IPS DF 19.7 (cell line): ENCODE measurements at places on chromosomes 4 and X.

- no peak for DNase-seq
Observed at GRCh38 chrX:9195199-9195880, 161.4 kb upstream of the FAM9B start.

GRCh38 chr4:94453391-94453963 lies 1.7 kb downstream of the PDLIM5 start:
- DNase-seq = no peak

DNA sequence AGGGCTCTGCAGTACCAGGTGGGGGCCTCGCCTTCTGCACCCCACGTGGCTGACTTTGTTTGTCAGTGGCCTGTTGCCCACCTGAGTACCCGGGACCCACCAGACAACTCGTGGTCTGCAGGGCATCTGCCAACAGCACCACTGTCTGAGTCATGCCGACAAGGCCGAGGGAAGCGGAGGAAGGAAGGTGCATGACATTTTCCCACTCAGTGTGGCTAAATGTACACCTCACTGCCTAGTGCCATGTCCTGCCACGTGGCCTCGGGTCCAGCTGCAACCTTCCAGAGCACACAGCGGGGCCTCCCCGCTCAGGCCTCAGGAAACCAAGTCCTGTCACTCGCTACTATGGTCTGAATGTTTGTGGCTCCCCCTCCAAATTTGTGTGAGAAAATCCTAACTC lies 22.1 kb downstream of the ABLIM2 start:
- DNase-seq = no peak

DNA sequence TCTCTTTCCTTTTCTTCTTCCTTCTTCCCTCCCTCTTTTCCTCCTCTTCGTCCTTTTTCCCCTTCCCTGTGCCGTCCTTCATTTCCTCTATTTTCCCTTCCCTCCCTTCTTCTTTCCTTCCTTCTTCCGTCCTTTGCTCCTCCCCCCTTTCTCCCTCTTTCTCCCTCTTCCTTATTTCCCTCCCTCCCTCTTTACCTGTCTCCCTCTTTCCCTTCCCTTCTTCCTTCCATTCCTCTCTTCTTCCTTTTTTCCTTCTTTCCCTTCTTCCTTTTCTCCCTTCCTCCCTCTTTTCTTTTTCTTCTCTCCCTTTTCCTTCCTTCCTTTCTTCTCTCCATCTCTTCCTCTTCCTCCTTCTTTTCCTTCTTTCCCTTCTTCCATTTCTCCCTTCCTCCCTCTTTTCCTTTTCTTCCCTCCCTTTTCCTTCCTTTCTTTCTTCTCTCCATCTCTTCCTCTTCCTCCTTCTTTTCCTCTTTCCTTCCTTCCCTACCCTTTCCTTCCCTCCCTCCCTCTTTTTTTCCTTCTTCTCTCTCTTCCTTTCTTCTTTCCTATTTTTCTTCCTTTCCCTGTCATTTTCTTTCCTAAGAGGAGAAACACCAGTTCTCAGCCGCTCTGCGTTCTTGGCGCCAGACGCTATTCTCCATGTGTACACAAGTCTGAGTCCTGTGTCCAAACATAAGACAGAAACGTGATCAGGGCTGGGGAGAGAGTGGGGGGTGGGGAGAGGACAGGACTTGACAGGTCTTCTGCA lies 597.1 kb downstream of the MID1IP1 start:
- DNase-seq = no peak

DNA sequence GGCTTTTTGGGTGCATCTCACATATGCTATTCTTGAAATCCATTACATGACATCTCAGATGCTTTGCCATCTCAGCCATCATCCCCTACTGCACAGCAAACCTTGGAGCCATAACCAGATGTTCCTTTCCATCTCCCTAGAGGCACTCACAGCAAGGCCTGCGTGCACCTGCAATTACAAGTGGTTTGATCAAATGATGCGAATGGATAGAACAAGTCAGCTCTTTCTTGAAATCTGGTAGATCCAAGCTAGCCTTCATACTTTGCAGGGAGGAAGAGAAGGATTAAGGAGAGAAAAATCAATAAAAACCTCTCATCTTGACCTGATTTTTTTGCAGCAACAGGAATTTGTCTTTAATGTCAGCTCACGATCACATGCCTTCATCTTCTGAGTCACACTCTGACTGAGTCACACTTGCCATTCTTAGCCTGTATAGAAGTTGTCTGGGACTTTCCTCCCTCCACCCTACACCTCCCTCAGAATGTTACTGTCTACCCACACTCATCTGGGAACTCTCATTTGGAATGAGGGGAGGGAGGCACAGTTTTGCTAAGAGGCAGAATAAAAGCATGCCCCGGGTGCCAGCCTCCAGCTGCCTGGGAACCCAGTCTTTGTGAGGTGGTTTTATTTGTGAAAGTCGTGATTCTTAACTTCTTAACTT lies 11.9 kb upstream of the TRIML1 start:
- no peak for DNase-seq

DNA sequence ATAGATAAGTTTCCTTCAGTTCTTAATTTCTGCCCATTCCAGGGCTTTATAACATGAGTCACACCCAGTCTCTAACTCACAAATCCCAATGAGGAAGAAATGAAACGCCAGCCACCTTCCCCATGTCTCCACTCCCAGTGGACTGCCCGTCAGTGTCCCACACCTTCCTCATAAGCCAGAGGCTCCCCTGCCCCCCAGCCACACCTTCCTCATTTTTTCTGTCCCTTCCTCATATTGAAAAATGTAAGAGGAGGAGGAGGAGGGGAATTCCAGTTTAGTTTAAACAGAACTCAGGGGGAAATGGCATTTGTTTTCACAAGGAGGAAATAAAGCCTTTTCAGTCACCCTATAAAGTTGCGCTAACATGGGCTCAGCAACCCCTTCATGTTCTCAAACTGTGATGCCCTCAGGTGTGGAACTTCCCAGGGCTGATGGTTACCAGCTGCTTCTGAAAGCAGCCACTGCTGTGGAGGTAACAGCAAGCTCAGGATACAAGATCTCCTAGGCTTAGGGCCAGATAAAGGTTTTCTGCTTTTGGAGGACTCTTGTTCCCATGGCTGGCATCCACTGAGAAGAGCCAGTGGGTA lies 97.8 kb downstream of the PARM1 start:
- DNase-seq = no peak

DNA sequence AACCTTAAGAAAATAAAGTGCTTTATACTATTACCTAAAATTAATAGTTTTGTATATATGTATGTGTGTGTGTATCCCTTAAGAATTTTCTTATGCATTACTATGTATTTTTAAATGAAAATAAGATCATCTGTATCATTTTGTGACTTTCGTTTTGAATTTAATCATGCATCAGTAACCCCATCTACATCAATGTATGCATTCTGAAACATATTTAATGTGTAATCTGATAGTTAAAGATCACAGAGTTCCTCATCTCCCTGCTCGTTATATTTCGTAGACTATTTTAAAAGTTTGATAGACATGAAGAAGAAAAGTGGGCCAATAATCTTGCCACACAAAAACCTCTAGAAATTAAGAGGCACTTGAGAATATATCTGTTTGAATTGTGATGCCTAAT lies 7.4 kb downstream of the BMPR1B start:
- DNase-seq = no peak

DNA sequence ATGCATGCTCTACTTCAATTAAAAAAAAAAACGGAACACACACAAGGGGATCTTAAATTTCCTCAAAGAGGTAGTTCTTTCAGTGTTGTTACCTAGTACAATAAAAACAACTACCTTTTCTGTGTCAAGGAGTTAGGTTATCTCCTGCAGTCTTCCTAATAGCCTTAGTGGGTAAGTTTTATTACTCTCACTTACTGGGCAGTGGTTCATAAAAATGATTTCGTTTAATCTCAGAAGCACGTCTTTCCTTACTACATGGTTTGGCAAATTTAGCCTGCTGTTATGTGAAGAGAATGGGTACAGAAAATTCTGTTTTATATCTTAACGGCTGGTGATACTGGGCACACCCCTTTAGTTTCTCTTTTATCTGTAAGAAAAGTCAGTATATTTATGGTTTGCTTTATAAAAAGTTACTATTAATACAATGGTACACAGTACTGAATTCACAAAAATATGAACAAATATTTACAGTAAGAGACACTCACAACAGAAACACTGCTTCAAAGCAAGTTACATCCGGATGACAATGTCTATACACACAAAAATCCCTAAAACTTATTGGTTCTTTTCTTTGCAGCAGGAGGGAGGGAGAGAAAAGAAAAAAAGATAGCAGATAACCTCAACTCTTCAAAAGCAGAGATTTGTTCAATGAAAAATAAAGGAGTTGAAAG lies 8.8 kb downstream of the ADH5 start:
- DNase-seq = no peak

DNA sequence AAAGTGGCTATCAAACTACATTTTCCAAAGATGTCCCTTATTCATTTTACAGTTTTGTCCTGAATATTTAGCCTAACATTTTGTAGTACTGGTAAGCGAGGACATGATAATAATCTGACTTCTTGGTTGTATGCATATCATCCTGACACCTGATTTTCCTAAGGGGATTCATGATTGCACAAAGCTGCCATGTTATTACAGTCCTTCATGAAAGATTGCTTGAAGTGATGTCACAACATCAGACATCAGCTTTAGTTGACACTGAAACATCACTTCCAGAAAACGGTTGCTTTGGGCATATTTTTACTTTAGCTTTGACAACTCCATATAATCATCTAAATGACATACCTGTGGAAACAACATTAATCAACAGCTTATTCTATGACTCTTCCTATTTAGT lies 188.7 kb upstream of the PABPC4L start:
- no peak for DNase-seq

GRCh38 chr4:10040049-10040892 lies 19.0 kb upstream of the SLC2A9 start:
- DNase-seq = no peak

- no peak for DNase-seq
Observed at GRCh38 chr4:175127314-175127713, 209.2 kb downstream of the ADAM29 start.

GRCh38 chr4:98343626-98344025 lies 82.4 kb downstream of the RAP1GDS1 start:
- DNase-seq = no peak

DNA sequence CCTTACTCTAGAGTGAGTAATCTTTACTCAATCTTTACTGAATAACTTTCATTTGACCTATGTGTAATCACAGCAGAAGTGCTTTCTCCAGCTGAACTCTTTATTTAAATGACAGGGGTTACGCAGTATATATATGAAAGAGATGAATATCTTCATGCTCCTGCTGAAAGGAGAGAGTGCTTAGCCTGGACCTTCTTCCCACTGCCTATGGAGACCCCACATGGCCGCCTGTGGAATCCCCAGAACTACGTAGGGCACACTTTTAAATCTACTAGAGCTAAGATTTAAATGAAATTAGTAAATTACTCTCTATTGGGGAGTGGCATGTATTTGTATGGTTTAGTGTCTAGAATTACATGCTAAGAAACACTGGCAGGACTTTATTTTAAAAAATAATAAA lies 391.2 kb downstream of the ANKRD50 start:
- DNase-seq = no peak

GRCh38 chr4:37157476-37158167 lies 86.9 kb upstream of the NWD2 start:
- DNase-seq = no peak
